ENCODE measurements at places on chromosomes 6 and 20.

DNA sequence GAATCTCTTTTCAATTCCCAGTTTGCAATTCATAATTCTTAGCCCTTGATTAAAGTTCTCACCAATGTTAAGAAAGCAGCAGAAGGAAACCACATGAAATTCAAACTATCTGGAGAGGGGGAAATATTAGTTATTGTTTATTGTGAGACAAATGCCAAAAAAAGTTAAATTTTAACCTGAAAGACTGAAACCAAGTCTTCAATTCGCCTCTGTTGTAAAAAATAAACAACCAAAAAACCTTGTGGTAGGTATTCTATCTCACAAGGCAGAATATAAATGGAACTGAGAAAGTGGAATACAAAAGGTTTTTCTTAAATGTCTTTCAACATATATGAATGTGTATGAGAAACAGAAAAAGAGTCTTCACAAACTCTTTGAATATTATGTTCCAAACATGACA is 24.8 kb downstream of the TMX4 start:
- DNase-seq: no peak

DNA sequence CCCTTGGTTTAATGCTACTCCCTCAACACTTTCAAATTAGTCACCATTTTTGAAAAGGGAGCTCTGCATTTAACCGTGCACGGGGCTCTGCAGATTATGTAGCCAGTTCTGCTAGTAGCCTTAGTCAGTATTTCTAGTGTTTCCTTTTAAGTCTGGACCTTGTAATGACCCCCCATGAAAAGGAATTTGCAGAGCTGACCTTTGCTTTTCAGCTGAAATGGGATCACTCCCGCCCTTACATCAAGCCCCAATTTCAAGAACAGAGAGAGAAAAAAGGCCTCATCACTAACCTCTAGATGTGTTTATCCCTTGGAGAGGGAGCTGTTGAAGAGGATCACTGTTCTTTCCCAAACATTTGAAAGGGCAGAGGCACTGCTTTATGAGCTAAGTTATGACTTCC is 490.7 kb upstream of the BTBD3 start:
- no peak for DNase-seq

DNA sequence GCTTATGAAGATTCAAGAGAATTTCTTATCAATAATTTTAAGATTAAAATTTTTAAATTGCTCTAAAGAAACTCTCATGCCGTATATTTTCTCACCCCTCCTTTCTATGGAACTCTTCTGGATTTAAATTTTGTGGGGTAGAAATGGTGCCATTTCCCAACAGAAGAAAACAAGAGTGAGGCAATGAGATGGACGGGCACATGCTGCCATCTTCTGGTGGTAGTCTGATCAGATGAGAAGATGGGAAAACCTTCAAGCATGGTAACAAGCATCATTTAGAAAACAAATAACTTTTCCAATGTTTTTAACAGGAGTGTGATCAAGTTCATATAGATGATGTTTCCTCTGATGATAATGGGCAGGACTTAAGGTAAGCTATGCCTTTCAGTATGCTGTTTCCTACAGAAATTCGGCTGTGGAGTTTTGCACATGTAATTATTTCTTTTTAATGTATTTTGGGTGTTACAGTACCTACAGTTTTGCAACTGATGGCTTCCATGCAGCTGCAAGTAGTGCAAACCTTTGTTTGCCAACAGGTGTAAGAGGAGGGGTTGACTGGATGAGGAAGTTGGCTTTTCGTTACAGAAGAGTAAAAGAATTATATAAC is 271.4 kb downstream of the EYA4 start:
- DNase-seq: peak; percentile 32

GRCh38 chr6:30463651-30464618 is 25.4 kb upstream of the HLA-E start:
- DNase-seq: no peak

- DNase-seq: peak; percentile 96
Measured at GRCh38 chr6:162124710-162125435, 602.7 kb downstream of the PRKN start.

GRCh38 chr6:31621991-31622390 is 1.5 kb downstream of the PRRC2A start:
- DNase-seq: no peak

GRCh38 chr6:169028343-169028742 is 225.3 kb downstream of the THBS2 start:
- no peak for DNase-seq
